WTC11 (cell line): ENCODE measurements at places on chromosomes 1 and 21.

DNA sequence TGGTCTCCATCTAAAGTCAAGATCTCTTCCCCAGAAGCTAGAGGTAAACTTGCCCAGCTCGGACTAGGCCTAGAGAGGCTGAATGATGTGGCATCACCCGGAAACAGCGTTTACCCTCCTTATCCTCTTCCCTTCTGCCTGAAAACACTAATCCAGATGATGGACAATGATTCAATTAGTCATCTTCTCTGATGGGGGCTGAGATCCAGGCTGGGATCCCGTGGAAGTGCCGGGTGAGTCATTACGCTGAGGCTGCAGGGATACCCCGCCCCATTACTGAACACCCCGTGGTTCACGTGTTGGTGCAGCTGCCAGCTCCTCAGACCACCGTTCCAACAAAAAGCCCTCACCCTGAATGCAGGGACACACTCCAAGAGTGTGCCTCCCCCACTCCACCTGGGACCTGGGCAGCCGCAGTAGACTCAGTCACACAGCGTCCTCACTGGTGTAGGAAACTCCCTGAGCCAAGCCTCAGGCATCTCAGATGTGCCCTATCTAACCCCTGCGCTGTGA, 2.0 kb downstream of the S100A6 start:
- DNase-seq, result no peak

- no peak for DNase-seq
Measured at GRCh38 chr1:160133990-160134770, 17.2 kb upstream of the ATP1A4 start.

DNA sequence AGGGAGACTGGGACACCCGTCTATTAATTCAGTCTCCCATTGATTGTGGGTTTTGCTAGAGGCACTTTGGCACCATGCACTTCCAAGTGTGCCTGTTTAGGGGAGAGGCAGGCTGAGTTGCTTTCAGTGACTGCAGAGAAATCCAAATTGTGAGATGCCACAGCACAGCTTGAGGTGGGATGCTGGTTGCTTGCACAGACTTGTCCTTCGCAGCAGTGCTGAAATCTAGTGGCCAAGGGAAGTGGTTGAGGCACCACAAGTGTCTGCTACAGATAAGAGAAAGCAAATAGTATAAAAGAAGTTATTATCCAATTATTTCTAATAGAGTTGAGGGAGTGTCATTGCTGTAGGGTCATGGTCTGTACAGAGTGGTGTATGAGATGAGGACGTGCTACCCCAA, 40.0 kb upstream of the APP start:
- no peak for DNase-seq

DNA sequence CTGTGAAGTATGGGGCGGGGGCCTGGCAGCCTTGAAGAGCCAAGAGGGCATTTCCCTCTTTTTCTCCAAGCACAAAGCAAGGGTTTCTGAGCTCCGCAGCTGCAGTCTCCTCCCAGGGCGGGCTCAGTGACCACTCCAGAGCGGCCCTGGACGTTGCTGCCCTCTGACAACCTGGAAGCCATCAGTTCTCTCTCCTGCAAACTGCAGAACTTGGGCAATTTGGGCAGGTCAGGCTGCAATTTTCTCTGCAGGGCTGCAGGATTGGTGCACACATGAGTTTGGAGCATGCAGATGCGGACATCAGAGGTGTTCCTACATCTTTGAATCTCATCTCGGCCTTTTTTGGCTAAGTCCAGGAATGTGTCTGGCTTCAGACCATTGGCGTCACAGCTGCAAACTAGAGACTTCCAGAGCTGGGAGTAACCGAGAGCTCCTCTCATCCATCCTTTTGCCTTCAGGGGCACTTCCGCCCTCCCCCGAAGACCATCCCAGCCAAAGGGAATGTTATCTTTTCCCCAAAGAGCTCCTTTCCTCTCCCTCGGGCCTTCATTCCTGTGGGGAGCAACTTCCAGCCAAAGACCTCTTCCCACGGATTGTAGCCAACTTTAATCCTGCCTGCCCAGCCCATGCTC, 139.6 kb upstream of the WNT4 start:
- no peak for DNase-seq
